ENCODE measurements at places on chromosomes 3 and 15.

GRCh38 chr3:169264711-169265110, 398.8 kb downstream of the MECOM start:
- DNase-seq = no peak

DNA sequence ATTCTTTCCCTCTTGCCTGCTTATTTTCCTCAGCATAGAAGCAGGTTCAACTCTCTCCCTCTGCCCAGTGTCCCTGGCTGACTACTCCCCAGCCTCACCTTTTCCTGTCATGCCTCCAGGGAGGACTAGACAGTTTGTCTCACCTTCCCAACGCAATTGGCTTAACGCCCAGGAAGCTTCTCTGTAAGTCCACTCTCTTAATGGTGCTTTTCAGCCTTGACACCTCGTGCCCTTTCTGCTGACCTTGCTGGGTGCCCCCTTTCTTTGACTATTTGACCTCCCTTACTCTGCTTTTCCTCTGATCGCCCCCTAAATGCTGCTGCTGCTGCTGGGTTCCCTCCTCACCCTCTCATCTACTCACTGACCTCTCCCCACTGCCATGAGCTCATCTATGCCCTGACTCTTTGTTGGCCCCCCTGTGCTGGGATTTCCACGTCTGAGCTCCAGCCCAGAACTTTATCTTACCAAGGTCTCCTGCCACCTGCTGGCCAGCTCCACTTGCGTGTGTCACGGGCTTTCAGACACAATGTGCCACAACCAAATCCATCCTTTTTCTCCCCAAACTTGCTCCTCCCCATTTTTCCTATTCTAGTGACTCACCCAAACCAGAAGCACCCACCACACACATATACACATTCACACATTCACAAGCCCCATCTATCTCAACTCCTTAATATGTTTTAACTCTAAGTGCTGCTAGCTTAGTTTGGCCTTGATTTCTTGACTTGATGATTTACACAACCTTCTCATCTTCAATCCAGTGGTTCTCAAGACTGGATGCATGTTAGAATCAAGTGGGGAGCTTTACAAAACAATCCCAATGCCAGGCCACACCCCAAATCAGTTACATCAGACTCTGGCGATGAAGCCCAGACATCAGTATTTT, 16.6 kb downstream of the EPB42 start:
- no peak for DNase-seq

- no peak for DNase-seq
Observed at GRCh38 chr15:63870043-63870394, 36.3 kb upstream of the HERC1 start.

DNA sequence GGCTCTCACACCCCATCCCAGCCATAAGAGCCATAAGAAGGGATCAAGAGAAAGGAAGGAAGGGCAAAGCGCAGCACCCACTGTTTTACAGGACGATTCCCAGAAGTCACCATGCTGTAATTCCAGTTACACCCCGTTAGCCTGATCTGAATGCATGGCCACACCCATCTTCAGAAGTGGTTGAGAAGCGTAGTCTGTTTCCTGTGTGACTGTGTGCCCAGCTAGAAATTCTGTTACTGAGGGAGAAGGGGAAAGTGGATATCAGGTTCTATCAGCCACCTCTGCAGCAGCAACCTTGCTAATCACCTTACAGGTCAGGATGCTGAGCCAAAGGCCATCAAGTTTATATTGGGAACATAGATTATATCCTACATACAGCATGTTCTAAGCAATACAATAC, 260.0 kb downstream of the ABHD5 start:
- DNase-seq = no peak

- no peak for DNase-seq
Observed at GRCh38 chr15:45180648-45181436, 6.9 kb downstream of the SHF start.

DNA sequence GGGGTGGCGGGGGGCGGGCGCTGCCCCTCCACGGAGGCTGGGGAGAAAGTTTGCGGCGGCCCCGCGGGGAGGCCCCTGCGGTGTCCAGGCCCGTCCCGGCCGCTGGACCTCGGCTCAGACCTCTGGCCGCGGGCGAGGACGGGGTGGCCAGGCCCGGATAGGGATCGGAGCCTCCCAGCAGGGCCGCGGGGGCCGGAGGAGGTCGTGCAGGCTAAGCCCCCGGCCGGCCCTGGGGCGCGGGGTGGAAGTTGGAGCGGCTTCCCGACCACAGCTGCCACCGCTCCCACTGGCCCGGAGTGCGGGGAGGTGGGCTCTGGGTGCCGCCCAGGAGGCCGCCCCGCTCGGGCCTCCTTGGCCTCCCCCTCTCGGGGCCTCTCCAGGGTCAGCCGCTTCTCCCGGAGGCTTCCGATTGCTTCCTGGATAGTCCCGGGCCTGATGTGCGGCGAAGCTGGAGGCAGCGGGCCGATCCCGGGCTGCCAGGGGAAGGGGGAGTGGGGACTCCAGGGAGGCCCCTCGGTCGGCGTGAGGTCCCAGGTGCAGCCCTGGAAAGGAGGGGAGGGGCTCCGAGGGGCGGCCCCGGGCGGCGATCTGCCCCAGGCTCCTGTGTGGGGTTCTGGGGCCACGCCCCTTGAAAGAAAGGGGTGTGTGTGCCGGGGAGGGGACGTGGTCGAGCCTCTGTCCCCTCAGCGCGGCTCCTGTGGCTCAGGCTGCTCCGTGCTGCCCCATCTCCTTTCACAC, 907 bp downstream of the PLXNA1 start:
- no peak for DNase-seq

GRCh38 chr15:95499397-95499796, 831.1 kb upstream of the NR2F2 start:
- no peak for DNase-seq

DNA sequence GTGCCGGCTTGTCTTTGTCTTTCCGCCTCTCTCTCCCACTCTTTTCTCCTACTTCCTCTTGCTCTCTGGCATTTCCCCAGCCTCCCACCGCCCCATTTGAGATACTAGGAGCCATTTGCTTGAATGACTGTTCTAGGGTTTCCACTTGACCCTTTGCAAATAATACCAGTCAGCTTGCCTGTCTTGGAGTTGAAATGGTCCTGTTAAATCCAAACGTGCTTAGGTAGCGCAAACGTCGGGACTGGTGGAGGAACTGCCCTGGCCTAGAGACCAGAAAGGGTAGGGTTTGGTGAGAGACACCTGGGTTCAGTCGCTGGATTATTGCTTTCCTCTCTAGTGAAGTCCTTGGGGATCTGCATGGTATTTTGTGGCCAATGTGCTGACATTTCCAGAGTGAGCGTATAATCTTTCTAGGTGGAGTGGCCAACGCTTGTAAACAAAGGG, 10.6 kb downstream of the ZIC1 start:
- no peak for DNase-seq

DNA sequence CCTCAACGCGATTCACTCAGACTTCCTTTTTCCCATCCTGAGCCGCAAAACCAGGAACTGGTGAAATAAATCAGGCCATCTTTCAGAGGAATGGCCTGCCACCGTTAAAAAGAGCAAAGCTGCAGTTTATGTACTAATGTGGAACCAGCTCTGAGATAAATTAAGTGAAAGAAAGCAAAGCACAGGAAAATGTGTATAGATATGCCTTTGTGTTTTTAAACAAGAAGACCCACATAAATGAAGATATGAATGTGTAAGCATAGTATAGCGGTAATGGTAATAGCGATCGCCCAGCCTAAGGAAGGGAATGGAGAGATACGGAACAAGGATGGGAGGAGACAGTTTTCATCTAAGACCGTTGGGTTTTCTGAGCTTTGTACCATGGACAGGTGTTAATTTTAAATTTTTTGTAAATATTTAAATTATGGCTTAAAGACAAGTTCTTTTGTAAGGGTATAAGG, 30.8 kb upstream of the RPN1 start:
- no peak for DNase-seq

DNA sequence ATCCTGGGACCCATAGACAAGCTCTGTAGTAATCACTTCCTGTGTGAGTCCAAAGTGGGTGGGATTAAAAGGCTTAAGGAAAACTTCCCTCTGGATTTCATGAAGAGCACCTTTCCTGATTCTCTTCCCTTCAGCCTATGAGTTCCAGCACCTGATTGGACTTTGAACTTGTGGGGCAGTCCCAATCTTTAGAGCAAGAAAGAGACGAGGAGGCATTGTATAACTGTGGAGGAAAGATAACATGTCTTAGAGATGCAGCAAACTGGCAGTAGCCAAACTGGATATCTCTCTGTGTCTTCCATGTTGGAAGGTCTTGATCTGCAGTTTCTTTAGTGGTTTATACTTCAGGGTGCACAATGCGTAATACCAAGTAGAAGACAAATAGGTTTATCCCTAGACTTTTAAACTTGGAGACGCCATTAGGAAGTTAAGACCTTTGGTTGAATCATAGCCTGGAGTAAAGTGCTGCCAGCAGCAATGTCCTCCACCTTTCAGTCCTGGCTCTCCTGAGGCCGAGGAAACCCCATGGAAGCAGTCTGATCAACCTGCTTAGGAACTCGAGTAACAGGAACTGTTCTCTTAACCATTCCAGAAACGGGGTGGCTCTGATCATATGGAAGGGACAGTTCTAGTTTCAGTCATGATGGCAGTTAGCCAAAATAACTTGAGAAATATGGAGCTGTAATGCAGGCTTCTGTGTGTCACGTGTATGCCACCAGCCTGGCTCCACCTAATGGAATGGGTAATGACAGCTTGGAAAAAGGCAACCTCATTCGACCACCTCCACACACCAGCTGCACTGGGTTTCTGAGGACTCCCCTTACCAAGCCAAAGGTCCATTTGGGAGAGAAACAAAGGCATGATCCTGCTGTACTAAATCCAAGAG, 4.7 kb downstream of the EIF1B start:
- DNase-seq = no peak
